GM04504 (cell line): ENCODE measurements at places on chromosomes 6 and 20.

DNA sequence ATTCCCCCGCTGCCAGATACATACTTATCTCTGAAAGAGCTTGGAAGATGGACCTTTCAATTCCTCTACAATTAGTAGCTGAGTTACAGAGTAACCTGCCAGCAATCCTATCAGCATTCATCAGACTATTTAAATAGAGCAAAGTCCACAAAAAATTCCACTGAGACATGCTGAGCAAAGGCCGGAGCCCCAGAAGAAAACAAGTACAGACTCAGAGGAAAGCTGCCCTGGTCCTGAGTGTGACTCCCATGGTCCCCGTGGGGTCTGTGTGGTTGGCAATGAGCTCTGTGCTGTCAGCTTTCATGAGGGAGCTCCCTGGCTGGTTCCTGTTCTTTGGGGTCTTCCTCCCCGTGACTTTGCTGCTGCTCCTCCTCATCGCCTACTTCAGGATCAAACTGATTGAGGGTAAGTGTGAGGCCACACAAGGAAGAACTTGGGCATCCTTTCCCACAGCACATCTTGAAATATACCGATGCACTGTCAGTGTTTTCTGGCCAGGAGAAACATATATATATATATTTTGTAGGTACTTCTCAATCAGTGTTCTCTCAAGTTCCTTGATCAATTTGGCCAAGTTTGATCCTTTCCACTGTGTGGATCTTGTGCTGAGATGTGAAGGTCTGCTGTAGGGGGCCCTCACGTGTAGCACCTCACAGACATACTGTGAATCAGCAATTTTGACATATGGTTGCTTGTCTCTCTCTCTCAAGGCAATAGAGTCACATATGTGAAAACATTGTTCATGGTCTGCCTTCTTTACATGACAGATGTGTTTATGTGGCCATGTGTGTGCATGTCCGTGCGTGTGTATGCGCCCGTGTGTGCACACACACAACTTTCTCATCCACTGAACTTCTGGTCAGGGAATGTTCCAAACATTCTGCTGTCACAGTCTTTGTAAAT lies at the start of gene SMLR1:
Gene SMLR1 (plus strand): TSS at position 160 of the 903 bp plus-strand sequence. CDS start 8 bp downstream, at position 168.
- no peak for DNase-seq

DNA sequence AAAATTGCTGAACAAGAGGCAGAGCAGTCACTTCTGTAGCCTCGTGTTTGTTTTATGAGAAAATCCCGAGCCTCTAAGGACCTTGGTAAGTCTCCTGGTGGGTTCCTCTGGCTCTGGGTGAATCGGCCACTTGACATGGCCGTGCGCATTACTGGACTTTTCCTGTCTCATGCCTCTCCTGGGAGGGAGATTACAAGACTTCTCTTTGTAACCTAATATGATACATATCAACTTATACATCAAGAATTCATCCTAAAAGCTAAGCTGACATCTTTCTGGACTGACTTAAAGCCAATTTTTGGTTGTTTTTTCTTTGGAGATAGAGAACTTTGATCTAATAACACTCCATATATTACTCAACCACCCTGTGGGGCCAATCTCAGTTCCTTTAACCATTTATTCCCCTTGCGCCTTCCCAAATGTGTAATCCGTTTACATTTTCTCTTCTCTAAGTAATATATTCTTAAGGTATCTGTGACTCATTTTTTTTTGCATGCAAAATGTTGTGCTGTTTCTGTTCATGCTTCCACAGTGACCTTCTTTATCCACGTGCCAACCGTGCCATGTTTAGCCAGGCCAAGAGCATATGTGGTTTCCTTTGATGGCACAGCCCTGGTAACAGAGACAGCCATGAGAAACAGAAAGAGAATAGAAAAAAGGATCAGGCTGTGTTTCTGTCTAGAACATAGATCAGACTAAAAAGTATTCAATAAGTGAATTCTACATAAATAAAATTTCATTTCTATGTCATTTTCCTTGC lies 47.5 kb upstream of the JAG1 start:
- no peak for DNase-seq

DNA sequence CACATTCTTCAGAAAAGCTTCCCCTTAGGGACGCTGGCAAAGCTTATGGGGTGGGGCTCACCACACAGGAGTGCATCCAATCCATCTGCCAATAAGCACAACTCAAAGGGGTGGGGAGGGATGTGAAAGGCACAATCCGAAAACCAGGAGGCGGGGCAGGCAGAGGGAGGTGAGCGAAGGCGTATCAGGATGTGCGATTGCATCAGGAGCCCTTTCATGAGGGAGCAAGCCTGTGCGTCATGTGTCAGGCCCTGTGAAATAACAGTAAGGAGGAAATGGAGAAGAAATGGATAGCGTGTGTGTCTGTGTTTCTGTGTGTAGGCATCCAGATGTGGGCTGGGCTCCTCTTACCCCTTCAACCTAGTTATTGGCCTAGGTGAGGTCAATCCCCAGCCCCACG lies 382.4 kb upstream of the CDH4 start:
- no peak for DNase-seq

DNA sequence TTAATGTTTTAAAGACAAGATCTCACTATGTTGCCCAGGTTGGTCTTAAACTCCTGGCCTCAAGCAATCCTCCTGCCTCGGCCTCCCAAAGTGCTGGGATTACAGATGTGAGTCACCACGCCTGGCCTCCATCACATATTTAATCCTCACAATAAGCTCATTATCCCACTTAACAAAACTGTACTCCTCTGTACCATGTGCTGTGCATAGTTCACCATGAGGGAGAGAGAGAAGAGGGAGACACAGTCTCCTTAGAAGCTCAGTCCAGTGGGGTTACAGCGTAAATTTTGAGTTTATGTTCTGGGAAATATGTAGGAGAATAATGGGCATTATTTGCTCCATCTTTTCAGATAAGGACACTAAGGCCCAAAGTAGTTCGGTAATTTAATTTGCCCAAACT lies 7.9 kb upstream of the CPNE5 start:
- DNase-seq, result no peak

DNA sequence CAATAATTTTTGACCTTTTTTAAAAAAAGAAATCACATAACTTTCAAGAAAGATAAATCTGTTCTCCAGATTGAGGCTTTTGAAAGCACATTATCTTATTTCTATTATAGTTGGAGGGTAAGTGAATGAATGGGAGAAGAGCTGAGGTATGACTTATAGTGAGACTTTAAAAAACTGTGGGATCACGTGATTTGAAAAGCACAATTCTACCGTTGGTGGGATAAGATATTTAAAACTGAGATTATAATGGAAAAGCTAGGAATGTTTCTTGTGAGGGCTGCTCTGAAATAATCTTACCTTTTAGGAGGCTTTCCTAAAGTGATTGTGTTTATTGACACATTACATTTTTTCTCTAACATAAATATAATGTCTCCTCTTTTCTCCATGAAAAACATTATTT lies 9.5 kb upstream of the OPN5 start:
- DNase-seq, result no peak

DNA sequence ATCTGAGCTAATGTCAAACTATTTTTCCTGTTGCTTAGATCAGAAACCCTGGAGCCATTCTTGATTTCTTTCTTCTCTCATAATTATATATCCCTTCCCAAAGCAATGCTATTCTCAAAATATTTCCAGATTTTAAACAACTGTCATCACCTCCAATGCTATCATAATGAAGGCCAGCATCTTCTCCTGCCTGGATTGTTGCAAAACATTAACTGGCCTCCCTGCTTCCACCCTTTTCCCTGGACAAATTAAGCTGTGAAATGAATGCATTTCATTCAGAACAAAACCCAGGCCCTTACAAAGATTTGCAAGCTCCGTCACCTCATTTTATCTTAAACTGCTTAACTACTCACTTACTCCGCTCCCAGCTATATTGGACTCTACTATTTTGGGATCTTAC lies 535.3 kb upstream of the HS3ST5 start:
- no peak for DNase-seq

GRCh38 chr6:22468256-22468965 lies 101.0 kb upstream of the HDGFL1 start:
- DNase-seq, result no peak

DNA sequence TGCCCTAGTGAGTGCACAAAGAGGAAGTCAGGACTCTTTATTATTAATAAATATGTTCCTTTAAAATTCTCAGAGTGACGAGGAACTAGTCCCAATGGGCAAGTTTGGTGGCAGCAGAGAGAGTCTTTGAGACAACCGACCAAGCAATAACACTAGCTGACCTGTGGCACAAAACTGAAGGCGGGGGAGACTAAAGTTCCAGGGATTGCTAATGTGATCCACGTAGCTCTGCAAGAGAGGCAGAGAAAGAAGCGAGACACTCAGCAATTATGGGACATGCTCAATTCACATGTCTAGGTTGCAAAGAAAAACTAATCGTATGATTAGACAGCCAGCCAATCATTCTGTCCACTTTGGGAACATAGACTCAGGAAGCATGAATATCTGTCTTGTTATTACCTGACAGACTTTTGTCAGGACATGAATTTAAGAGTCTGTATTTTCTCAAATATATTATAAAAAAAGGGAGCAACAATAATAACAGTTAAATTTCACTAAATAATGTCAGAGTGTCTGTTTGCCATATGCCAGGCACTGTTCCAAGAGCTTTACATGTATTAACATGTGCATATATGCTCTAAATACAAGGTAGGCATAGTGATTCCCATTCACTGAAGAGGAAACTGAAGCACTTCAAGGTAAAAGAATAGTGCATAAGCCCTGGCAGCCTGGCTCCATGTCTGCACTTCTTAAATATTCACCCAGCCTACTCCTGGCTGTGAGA lies 81.0 kb downstream of the COL9A1 start:
- DNase-seq, result no peak

DNA sequence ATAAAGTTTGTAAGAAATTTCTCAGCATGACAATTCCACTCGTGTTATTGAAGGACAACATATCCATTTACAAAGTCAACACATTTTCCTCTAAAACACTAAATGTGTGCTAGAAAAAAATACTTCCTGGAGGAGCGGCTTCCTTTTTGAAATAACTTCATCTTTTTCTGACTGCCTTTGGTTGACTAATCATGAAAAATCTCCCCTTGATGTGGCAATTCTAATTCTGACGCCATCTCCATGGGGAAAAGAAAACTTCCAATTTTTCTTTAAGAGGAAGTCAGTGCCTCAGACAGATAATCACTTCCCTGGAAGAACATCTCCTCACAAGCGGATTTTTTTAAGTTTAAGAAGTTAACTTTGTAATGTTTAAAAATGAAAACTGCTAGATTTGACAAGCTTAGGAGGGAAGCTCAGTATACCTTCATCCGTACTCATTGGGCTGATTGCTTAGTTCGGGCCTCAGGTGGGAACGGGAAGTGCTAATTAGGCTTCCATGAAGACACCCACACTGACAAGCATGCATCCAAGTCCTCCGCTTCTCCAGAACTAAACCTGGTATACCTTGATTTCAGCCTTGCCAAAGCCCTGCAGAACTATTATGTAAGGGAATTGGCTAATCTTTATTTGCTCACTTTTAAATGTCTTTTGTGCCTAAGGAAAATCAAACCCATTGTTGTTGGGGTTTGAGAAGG lies 35.1 kb upstream of the DUSP22 start:
- no peak for DNase-seq

GRCh38 chr20:47725248-47725973 lies 59.9 kb downstream of the SULF2 start:
- peak; percentile 69 for DNase-seq

DNA sequence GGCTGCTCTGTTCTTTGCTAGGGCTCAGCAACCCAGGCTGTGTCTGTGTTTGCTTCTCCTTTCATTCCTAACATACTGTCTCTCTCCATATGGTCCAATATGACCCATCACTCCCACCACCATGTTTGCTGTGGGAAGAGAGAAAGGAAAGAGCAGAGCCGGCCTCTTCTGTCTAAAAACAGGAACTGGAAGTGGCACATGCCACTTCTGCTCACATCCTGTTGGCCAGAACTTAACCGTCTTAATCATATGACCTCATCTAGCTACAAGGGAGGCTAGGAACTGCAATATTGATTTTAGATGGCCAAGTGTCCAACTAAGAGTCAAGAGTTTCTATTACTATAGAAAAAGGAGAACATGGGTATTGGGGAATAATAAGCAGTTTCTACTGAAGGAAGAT lies 212.5 kb upstream of the CHD6 start:
- DNase-seq, result no peak

DNA sequence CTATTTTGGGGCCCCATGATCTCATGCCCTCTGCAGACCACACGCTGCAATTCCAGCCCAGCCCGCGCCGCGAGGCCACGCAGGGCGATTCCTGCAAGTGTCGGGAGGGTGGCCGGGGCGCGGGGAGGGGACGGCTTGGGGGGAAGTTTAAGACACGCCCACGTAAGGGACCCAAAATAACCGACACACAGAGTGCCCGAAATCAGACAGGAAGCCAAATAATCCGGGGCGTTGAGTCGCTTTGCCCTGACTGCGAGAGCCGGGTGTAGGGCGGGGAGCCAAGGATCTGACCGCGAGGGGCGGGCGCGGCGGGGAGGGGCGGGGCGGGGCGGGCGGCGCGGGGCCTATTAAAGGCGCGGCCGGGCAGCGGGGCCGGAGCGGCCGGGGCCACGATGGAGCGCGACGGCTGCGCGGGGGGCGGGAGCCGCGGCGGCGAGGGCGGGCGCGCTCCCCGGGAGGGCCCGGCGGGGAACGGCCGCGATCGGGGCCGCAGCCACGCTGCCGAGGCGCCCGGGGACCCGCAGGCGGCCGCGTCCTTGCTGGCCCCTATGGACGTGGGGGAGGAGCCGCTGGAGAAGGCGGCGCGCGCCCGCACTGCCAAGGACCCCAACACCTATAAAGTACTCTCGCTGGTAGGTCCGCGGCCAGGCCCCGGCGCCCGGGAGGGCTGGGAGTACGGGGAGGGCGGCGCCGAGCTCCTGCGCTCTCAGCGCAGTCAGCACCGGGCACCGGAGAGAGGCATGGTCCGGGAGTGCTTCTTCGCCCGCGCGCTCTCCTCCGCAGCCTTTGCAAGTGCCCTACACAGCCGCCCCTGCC lies at the start of gene ENPP1:
Gene ENPP1 (plus strand): TSS at position 377 of the 816 bp plus-strand sequence. CDS start 16 bp downstream, at position 393.
- DNase-seq, result no peak

DNA sequence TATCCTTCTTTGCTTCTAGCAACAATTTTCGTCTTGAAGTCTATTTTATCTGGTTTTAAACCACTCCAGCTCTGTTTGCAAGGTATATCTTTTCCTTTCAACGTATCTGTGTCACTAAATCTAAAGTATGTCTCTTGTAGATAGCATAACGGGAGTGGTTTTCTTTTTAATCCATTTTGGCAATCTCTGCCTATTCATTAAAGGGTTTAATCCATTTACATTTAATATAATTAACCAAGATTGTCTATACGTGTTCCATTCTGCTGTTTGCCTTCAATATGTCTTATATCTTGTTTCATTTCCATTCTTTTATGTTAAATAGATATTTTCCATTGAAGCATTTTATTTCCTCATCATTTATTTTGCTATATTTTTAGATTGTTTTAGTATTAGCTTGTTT lies 587.9 kb downstream of the C6orf118 start:
- DNase-seq, result no peak

- no peak for DNase-seq
These were observed 232.8 kb downstream of the GJA1 start for GRCh38 chr6:121668259-121668658.
